ENCODE measurements at places on chromosomes 2 and 18.
A peak's percentile ranks its signal among the peaks of the same experiment; 100 is the strongest.

GRCh38 chr18:32998285-32998684, 225.5 kb upstream of the KLHL14 start:
- DNase-seq = no peak

- DNase-seq = no peak
Observed at GRCh38 chr2:8550481-8550880, 131.4 kb upstream of the ID2 start.

- no peak for DNase-seq
Observed at GRCh38 chr18:75167759-75168618, 41.0 kb downstream of the PTGR3 start.

DNA sequence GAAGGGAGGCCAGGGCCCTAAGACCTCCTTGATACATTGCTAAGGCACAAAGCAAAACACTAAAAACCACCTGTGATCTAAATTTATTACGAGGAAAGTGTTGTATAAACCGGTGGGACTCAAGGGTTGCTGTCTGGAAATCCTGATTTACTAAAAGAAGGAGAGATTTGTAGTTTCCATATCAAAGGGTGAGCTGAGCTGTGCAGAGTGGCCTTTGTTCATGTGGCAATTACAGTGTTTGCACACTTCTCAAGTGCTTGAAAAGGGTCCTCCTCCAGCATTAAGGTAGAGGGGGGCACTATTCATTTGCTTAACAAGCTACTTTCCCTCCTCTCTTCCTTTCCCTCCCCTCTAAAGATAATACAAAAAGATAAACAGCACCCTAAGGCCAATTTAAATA, 30.5 kb upstream of the ITGA4 start:
- DNase-seq = no peak

GRCh38 chr18:7616661-7617060, 49.5 kb downstream of the PTPRM start:
- no peak for DNase-seq

DNA sequence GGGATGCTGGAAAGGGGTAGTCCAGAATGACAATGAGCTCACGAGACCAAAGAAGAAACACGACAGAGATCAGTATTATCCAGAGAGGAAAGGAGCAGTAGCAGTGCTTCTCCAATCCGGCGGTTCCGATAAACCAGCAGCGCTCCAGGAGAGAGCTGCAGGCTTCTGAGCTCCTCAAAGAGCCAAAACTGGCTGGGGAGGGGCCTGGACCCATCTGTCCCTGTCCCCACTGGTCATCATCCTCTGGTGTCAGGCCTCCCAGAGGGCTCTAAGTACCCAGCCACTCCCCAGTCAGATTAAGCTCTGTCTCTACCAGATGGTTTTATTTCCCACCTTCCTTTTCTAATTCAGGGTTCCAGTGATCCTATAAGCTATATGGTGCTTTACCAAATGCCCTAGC, 23.2 kb downstream of the DNAJC27 start:
- DNase-seq = no peak

DNA sequence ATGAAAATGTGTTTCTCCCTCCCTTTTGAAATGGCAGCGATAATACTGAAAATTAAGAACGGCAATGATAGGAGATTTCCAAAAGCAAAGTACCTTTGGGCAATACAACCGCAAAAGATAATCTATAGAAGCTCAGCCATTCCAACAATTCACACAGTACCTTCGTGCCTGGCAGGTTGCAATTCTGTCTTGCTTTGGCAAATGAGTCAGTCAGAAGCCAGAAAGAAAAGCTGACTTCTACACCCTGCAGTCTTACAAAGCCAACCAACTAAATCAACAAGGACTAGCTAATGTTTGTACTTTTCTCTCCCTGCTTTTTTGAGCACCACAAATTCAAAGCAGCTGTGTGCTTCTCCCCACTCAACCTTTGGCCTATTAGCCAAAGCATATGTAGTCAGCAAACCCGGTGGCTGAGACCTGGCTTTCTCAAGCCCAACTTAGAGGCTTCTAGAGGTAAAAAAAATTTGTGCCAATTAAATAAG, 25.7 kb upstream of the ID2 start:
- DNase-seq = no peak

DNA sequence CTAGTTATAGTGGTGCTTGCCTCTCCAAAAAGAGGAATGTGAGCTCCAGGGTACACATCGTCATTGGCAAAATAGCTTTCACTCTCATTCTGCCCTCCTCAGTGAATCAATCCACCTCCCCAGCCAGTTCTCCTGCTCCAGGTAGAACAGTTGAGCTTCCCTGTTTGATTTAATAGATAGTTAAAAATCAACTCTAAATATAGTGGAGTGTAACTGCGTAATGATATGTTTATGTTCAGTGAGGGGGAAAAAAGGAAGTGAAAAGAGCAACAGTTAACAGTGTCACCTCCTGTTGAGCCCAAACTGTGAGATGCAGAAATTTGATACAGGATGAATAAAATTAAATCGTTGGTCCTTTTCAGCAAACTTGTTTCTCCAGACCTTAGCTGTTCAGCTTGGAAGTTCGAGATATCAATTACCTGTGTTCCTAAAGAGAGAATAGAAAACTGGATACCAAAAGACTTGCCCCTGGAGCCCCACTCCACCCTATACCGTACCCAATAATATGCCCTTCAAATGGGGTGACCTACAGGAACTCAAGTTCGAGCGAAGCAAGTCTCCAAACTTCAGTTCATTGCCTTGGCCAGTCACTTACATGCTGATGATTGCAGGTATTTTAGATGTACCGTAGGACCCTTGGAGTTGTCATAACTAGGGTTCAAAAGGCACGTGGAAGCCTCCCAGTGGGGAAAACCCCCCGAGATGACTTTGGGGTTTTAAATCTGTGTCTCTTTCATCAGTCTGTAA, 708.4 kb downstream of the RNF144A start:
- no peak for DNase-seq

DNA sequence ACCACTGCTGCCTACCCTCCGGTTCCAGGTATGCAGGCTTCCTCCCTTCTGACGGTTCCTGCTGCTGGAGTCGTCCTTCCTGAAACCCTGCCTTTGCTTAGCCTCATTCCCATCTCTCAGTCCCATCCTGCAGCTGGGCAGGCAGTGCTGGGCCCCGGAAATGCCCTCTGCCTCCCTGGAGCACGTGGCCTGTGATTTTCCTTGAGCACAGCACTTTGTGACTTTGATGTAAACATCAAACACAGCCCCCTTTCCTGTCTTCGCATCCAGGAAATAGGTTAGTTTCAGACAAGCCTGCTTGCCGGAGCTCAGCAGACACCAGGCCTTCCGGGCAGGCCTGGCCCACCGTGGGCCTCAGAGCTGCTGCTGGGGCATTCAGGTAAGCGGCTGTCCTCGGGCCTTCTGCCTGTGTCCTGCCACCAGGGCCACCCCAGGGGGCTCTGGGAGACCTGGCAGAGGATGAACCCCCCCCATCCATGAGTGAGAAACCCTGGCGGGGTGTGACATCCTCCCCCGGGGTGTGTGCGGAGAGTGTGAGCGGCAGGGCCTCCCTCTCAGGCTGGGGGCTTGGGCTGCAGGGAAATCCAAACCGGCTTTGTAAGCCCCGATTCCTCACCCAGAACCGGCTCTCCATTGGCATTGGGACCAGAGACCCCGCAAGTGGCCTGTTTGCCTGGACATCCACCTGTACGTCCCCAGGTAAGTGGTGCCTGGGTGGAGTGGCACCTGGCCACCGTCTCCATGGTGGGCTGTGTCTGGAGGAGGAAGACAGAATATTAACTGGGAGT, at the start of gene ZAP70:
Gene ZAP70 (plus strand): TSS at position 281 of the 788 bp plus-strand sequence. CDS start 10,461 bp downstream, outside the sequence.
- DNase-seq = peak; percentile 57

GRCh38 chr2:226578373-226578772, 221.2 kb downstream of the IRS1 start:
- no peak for DNase-seq

GRCh38 chr2:104656571-104657163, 197.2 kb upstream of the POU3F3 start:
- DNase-seq = no peak

GRCh38 chr2:119827866-119828507, 68.3 kb downstream of the PTPN4 start:
- no peak for DNase-seq

DNA sequence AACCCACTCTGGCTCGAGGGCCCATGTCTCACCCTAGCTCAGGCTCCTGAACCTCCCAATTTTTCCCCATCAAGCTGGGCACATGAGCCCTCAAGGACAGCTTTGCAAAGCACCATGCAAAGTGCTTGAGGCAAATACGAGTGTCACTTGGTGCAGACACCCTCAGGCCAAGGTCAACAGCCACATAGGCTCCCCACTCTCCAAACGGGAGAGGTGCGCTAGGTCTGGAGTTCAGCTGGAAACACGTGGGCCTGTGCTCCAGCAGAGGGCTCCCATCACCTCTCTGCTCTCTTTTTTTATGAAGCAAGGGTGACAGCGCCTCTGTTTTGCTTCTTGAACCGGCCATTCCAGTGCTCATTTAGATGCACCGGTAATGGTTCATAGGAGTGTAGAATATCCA, 11.9 kb upstream of the ARHGAP25 start:
- DNase-seq = no peak

GRCh38 chr2:19358242-19359020, at the start of gene OSR1:
Gene OSR1 (minus strand): TSS chr2:19358623. CDS start chr2:19353805, 4,818 bp downstream.
- DNase-seq = no peak

DNA sequence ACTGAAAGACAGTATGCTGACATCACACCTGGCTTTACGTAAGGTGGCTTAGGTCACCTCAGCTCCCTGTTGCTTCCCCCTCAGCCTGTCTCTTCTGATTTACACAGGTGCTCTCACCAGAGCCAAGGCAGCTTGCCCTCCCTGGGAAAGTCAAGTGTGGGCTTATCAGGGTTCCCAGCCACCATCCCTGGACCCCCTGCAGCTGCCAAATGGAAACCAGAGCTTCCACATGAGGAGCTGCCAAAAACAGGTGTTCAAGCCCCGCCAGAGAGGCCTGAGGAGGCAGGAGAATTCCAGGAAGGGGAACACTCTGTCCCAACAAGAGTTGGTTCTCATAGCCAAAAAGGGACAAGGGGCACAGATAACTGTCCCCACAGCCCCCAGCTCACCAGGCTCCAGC, 266.7 kb downstream of the ATAD2B start:
- no peak for DNase-seq

DNA sequence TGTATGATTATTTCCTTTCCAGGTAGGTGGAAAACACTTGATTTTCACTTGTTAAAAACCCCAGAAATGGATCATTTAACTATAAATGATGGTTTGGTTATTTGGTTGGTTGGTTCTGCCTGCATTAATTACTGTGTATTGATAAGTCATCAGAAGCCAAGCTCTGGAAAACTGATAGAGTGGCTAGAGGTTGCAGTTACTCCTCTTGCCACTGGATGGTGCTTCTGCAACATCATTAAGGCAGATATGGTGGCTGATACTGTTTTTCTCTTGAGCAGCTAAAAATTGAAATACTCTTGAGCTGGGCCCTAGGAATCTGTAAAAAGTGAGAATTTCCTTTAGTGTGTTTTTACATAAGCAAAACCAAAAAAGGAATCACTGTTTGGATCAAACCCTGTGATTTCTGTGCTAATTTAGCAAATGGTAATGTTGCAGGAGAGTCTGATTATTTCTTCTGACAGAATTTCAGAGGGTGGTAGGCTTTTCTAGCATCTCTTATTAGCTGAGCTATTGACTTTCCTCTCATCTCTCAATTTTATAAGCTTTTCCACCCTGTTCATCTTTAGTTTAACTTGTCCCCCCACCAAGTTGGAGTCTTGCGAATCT, 54.3 kb downstream of the RAB10 start:
- no peak for DNase-seq

GRCh38 chr18:49459404-49460171, 857 bp downstream of the DYM start:
- DNase-seq = no peak

GRCh38 chr18:55494899-55495298, 93.1 kb downstream of the TCF4 start:
- DNase-seq = no peak

- DNase-seq = no peak
Observed at GRCh38 chr2:96699621-96700020, 40.2 kb downstream of the LMAN2L start.

DNA sequence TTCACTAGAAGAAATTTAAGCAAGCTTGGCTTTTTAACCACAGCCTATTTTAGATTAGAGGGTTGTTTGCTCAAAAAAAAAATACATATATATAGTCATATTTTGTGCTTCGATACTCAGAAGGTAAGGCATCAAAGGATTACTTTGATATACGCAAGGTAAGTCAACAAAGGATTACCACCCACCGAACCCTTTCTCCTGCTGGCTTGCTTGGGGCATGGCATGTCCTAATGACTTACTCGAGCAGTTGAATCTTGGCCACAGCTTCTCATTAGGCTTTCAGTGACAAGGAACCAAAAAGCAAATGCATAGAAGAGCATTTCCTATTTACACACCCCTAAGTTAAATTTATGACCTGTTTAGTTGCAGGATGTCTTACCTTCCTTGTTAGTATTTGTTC, 295.7 kb downstream of the AGAP1 start:
- DNase-seq = no peak

DNA sequence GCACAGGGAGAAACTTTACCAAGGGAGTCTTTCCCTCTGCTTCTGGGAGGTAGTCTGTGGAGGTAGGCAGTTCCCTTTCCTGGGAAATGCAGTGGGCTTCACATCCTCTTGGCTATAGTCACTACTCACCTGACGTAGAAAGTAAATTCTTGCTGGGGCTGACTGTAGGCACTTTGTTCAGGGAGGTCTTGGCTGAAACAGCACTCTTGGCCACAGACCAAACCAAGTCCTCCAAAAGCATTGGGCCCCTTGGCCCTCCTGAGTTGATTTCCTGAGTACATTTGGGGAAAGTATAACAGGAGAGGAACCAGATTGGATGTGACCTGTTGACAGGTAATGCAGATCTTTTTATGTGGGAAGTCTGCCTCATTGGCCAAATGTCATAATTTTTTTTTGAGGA, 108.9 kb downstream of the MGAT5 start:
- no peak for DNase-seq

GRCh38 chr2:149616681-149617456, 29.3 kb upstream of the MMADHC start:
- no peak for DNase-seq

GRCh38 chr18:30988440-30988839, 54.1 kb downstream of the DSC3 start:
- DNase-seq = no peak

DNA sequence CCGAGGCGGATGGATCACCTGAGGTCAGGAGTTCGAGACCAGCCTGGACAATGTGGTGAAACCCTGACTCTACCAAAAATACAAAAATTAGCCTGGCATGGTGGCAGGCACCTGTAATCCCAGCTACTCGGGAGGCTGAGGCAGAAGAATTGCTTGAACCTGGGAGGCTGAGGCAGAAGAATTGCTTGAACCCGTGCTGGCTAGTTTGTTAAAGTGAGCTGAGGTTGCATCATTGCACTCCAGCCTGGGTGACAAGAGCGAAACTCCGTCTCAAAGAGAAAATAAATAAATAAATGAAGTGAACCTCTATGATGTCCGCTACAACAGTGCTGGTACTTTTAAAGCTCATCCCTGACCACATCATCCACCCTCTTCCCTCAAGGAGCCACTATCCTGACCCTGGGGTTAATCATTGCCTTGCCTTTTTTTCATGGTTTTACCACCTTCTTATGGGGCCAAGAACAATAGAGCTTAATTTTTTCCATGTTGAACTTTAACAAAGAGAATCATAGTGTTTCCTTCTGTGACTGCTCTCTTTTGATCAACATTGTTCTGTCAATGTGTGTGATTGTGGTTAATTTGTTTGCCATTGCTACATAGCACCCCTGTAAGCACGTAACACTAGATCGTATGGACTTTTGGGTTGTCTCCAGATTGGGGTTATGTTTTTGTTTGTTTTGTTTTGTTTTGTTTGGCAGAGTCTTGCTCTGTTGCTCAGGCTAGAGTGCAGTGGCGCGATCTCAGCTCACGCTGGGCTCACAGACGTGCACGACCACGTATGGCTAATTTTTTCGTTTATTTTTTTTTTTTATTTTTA, 17.1 kb upstream of the ATRAID start:
- DNase-seq = no peak

Data from T-helper 22 cell (primary cell).